ENCODE measurements at places on chromosomes 1 and 21.
A peak's percentile ranks its signal among the peaks of the same experiment; 100 is the strongest.

- no peak for DNase-seq
Observed at GRCh38 chr1:112320058-112320457, 76.0 kb upstream of the CTTNBP2NL start.

DNA sequence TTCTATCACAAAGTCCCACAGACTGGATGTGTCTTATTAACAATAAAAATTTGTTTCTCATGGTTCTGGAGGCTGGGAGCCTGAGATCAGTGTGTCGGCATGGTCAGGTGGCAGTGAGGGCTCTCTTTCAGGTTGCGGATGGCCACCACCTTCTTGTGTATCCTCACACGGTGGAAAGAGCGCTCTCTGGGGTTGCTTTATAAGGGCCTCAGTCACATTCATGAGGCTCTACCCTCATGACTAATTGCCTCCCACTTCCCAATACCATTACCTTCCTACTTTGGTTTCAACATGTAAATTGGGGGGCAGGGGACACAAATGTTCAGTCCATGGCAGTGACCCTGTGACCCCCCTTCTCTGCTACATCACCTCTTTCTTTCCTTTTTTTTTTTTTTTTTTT, 20.7 kb upstream of the MX1 start:
- DNase-seq, result no peak

DNA sequence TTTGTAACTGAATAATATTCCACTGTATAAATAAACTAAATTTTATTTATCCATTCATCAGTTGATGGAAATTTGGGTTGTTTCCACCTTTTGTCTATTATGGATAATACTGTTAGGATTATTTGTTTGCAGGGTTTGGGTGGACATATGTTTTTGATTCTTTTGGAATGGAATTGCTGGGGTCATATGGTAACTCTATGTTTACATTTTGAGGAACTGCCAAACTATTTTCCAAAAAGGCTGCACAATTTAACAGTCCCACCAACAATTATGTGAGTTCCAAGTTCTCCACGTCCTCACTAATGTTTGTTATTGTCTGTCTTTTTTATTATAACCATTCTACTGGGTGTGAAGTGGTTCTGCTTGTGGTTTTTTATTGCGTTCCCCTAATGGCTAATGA, 4.3 kb upstream of the SERBP1 start:
- no peak for DNase-seq

- no peak for DNase-seq
Observed at GRCh38 chr1:201732351-201732750, 96.6 kb upstream of the IPO9 start.

GRCh38 chr1:222009105-222009730, 267.3 kb upstream of the DUSP10 start:
- DNase-seq, result peak; percentile 1

Measured in CD8-positive, alpha-beta memory T cell (primary cell).